ENCODE measurements at places on chromosomes 1 and 21.

GRCh38 chr1:70745199-70745598 lies 302.4 kb downstream of the PTGER3 start:
- peak; percentile 21 for DNase-seq

DNA sequence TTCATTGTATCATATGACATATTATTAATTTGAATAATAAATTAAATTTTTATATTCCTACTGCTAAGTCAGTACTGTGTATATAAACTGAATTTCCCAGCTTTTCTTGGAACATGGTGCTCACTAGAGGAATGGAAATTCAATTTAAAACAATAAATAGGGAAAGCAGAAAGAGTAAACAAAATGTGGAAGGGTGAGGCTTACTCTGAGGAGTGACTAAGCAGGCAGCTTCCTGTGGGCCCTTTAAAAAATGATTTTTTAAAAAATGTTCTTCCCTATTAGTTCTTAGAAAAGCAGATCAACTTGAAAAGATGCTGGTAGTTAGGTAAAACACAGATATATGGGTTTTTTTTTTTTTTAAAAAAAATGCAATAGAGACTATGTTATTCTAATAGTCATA lies 49.5 kb upstream of the S1PR1 start:
- DNase-seq = peak; percentile 24

DNA sequence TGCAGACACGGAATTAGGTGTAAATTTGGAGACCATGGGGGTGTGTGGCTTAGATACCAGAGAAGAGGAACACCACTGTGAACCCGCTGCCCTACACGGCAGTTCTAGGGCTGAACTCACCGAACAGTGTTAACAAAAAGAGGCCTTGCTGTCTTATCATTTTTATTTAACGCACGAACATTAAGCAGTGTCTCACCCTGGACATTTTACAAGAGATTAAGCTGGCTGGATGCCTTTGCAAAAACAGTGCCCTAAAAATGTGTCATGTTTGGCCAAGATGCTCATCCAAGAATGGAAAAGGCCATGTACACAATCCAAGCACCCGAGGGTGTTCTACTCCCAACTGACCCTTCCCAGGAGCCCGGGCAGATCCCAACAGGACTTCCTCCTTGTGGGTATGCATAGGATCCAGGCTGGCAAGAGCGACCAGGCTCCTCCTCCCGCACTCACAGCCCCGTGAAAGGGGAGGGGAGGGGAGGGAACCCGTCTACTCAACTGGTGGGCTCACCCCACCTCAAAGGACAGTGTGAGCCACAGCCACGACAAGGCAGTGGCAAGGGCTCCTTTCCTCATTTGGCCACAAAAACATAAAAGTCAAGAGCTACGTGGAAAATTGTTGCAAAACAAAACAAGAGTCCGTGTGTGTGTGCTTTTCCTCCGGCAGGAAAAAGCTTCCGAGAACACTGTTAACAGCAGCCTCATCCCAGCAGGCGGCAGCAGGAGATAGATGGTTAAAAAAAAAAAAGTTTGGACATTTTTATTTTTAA lies 20.3 kb downstream of the C2CD2 start:
- DNase-seq = peak; percentile 56

DNA sequence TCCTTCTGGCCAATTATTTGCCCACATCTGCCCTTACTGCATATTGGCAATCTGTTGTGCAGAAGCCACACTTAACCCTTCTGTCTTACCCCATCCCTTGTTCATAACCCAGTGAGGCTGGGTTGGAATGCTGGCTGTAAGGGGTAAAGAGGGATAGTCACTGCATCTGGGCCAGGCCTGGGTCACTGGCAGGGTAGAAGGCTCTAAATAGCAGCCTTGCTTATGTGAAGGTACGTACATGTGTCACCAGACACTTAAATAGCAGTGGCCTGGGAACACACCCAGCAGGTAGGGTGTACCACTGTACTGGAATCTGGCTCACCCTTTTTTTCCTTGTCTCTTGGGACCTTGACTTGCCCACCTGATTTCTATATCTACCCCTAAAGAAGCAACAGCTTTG lies 9.9 kb upstream of the TARS2 start:
- DNase-seq = no peak

DNA sequence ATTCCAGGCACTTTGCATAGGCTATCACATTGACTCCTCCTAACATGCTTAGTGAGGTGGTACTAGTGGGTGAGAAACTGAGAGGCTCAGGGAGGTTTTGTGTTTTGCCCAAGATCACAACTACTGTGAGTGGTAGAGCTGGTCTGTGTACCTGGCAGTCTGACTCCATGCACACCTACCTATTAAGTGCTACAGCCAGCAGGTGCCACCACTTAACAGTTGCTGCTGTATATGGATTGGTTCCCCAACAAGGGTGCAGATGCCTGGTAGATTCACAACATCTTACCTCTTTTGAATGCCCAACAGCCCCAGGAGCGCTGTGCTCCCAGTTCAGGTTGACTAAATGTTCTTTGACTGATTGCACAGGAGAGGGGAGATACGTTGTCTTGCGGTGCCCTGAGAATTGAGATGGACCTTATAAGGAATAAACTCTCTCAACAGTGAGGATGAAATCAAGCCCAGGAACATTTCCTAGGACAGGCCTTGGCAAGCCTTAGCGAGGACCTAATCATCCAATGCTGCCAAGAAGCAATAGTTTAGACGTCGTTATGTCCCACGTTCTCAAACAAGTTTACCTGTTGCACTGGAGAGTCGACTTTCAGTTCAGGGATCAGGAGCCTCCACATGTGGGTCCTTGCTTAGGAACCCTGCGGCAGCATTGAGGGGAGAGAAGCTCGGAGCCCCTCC lies 78.9 kb upstream of the F3 start:
- DNase-seq = no peak

DNA sequence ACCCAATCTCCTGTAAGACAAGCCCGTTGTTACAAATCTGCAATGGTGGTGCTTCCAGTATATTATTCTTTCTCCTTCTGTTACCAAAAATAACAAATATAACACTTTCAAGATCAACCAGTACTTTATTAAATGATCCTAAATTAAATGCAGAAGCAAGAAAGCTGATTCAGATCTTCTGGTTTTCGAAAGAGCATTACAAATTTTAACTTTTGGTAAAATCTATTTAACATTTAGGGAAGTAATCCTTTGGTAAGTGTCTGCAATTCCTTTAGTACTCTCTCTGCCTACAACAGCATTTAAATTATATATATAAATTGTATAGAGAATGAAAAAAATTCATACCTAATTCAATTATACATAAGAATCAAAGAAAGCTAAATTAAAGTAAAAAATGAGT lies 198.6 kb upstream of the HMCN1 start:
- DNase-seq = no peak

- no peak for DNase-seq
Measured at GRCh38 chr1:203607533-203607873, 19.1 kb upstream of the ATP2B4 start.

GRCh38 chr1:203860396-203861025 lies 888 bp upstream of the SNRPE start:
- DNase-seq = peak; percentile 54

- DNase-seq = no peak
Measured at GRCh38 chr1:51997974-51998382, 7.5 kb upstream of the RAB3B start.

GRCh38 chr1:116432655-116433265 lies 59.7 kb downstream of the ATP1A1 start:
- no peak for DNase-seq

DNA sequence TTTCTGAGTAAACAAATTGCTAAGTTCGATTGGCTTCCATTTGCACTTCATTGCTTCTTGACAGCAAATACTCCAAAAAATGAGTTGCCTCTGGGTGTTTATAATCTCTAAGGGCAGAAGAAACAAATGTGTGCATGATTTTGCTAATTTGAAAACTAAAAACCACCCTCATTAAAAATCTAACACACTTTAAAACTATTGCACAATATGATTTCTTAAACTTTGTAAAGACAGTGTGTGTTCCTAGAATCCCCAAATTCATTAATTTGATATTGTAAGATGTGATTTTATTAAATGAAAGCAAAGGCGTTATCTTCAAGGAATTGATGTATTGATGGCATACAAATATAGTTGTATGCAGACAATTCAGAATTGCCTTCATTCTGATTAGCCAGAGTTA lies 350.9 kb downstream of the OLFM3 start:
- DNase-seq = no peak

DNA sequence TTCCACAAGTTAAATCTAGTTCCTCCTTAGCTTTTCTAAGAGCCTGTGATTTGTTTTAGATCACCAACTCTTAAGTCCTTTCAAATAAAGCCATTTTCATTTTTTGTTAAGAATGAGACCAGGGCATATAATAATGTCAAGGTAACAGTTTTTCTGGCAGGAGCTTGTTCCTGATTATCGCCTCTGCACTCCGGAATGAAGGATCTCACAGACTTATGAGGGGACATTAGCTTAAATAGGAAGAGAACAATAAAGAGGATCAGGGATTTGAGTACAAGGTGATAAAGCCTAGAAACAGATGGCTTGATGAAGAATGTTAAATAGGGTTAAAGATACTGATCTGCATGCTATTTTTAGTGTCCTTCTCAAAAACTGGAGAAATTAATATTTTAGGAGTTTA lies 13.6 kb upstream of the OTUD7B start:
- DNase-seq = no peak

GRCh38 chr1:101203820-101204540 lies 32.8 kb upstream of the S1PR1 start:
- DNase-seq = peak; percentile 56

GRCh38 chr21:38834725-38835124 lies 29.0 kb downstream of the ETS2 start:
- no peak for DNase-seq

GRCh38 chr1:43879414-43879813 lies 54.2 kb upstream of the ARTN start:
- DNase-seq = peak; percentile 83

GRCh38 chr1:215416497-215416896 lies 150.6 kb upstream of the KCTD3 start:
- no peak for DNase-seq

- DNase-seq = no peak
Measured at GRCh38 chr1:182563095-182563494, 26.0 kb downstream of the RNASEL start.

DNA sequence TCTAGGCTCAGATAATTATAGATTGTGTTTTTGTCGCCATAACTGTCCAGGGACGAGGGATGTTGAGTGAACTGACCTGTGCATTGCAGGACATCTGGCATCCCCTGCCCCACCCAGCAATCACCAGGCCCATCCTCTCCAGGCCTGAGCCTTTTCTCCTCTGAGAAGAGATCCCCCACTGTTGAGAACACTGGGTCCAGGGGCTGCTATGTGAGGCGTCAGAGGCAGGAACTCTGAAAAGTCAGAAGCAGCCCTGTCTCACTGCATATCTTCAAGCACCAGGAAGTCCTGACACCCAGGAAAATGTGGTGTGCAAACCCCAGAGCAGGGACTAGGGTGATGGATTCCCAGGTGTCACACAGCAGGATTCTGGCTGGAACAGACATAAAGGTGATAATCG lies 17.1 kb upstream of the ACBD3 start:
- DNase-seq = no peak

DNA sequence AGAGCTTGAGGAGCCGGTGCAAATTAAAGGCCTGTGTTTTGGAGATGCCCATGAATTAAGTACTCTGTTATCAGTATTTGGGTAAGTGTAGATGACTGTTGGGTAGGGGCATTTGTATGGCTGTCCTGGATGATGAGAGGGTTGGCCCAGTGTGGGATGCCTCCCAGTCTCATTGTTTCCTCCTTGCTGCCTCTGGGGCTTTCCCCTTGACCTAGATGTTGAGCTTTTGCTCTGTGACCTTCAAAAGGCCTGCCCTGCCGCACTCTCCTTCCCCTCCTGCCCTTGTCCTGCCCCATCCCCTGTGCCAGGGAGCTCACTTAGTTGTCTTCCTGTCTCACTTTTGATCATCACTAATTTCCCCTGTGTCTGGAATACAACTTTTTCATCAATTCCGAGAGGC lies 10.0 kb downstream of the GALNT2 start:
- no peak for DNase-seq

DNA sequence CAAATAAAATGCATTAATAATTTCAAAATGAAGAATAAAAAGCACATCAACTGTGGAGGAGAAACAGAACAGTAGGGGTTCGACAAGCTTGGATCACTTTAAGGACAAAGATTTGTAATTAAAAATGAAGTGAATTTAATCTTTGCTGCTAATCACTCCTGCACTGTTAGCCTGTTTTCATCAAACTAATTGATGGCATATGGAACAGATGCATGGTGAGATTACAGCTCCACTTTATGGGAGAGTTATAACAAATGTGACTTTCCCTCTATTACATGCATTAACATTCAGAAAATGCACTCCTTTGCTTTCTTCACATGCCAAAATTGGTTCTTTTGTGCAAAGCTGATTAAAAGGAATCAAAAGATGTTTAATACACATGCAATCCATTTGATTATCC lies 207.2 kb upstream of the C21orf91 start:
- no peak for DNase-seq

GRCh38 chr21:44800971-44801467 lies 601 bp downstream of the UBE2G2 start:
- DNase-seq = peak; percentile 39

GRCh38 chr1:86965012-86965826 lies 50.8 kb downstream of the HS2ST1 start:
- peak; percentile 55 for DNase-seq

DNA sequence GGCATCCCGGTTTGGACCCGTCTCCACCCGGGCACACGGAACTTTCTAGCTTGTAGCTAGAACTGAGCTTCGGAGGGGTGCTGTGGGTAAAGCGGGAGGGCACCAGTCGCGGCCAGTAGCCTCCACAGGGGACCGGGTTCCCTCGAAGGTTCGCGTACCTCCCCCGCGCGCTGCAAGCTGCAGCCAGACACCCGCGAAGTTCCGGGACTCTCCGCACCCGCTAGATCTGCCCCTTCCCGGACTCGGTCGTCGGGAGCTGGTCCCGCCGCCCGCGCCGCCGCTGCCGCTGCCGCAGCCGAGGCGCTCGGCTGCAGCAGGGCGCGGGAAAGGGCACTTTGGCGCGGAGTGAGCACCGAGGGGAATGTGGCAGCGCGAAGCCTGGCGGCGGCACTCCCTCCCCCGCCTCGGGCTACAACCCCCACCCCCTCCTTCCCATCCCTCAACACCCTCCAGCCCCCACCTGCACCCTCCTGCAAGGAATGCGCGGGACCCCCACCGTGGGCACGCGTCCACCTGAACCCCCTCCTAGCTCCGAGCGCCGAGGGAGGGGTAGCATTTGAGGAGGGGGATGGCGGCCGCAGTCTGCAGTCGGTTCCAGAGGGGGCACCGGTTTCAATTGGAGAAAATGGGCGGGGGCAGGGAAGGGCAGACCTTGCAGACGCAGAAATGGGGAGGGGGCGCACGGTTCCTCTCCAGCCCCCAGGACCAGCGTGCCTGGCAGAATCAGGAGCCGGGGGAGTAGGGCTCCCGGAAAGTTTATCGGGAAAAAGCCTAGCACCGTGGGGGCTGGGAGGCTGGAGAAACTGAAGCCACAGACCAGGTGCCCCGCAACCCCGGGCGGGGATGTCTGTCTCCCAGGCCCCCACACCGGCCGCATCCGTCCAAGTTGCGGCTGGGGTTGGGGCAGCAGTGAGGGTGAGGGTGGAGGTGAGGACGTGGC lies 968 bp downstream of the CSMD2 start:
- DNase-seq = no peak
